Ovary (tissue), 10 donors: ENCODE measurements at places on chromosomes 1 and 21. TPM values are rescaled to one million over a fixed set of nuclear protein-coding genes. Genes with fewer than 3 reads are reported as not detected.

CACNA1S gene
- total RNA-seq, result not detected

SH3BGR gene
- 1.1 TPM for total RNA-seq

LCE1A gene
- not detected for total RNA-seq

PIK3C2B gene
- 5.6 TPM for total RNA-seq

GRCh38 chr1:89114662-89115061 is 11.3 kb downstream of the GBP2 start:
- no peak overlapping the region for H3K4me3 ChIP-seq
- no peaks in the 10 kb centered on the region for H3K27me3 ChIP-seq
- H3K27ac ChIP-seq, result no peak overlapping the region
- no peaks in the 10 kb centered on the region for H3K36me3 ChIP-seq
- DNase-seq, result no peak

DNA sequence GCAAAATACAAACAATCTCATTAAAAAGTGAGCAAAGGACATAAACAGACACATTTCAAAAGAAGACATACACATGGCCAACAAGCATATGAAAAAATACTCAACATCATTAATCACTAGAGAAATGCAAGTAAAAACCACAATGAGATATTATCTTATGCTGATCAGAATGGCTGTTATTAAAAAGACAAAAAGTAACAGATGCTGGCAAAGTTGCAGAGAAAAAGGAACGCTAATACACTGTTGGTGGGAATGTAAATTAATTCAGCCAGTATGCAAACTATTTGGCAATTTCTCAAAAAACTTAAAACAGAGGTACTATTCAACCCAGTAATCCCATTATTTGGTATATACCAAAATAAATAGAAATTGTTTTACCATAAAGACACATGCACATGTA is 32.2 kb upstream of the TNFSF18 start:
- H3K36me3 ChIP-seq, result no peaks in the 10 kb centered on the region
- no peaks in the 10 kb centered on the region for H3K27me3 ChIP-seq
- H3K4me3 ChIP-seq, result no peak overlapping the region
- DNase-seq, result no peak
- no peaks in the 10 kb centered on the region for H3K4me1 ChIP-seq
- H3K27ac ChIP-seq, result no peak overlapping the region

DNA sequence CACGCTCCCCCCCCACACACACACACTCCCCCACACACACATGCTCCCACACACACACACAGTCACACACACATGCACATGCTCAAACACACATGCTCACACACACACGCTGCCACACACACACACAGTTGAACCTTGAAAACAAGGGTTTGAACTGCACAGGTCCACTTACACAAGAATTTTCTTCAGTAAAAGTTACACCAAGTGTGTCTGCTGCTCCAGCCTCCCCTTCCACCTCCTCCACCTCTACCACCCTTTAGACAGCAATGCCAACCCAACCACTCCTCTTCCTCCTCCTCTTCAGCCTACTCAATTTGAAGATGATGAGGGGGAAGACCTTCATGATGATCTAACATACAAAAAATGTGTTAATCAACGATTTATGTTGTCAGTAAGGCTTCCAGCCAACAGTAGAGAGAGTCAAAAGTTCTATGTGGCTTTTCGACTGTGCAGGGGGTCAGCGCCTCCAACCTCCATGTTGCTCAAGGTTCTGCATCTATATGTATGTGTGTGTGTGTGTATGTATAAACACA is 26.8 kb downstream of the HSF2BP start:
- H3K36me3 ChIP-seq, result no peaks in the 10 kb centered on the region
- DNase-seq, result no peak
- H3K27ac ChIP-seq, result no peak overlapping the region
- no peak overlapping the region for H3K4me3 ChIP-seq
- H3K27me3 ChIP-seq, result no peaks in the 10 kb centered on the region

GRCh38 chr1:198939956-198940355 is 301.1 kb downstream of the PTPRC start:
- H3K4me3 ChIP-seq, result no peak overlapping the region
- H3K27me3 ChIP-seq, result no peaks in the 10 kb centered on the region
- H3K4me1 ChIP-seq, result peaks cover 1% of the 10 kb centered on the region
- no peaks in the 10 kb centered on the region for H3K36me3 ChIP-seq
- H3K27ac ChIP-seq, result no peak overlapping the region

DNA sequence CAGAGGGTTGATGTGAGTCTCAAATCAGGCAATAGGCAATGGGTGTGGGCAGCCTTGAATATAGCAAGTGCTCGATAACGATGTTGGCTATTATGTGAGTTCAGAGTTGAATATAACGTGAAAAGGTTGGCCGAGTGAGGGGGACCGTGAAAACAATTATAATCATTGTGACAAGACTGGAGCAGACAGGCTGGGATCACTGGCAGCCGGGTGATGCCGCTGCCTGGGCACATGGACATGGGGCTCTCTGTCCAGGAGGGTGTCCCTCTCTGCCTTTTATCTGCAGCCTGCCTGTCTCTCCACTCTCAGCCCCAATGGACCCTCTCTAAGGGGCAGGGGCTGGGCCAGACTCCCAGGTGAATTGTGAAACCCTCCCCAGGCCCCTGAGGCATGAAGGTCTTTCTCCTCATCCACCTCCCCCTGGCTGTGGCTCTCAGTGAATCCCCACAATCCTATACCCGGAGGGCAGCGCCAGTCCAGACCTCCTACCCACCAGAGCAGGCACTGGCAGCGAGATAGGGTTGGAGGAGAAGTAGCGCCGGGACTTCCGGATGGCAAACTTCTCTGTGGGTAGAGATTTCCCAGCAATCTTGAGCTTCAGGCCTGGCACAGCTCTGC is 36.4 kb downstream of the TTC39A start:
- peaks cover 5% of the 10 kb centered on the region for H3K4me1 ChIP-seq
- peak; percentile 11 for DNase-seq
- H3K4me3 ChIP-seq, result no peak overlapping the region
- no peaks in the 10 kb centered on the region for H3K27me3 ChIP-seq

DNA sequence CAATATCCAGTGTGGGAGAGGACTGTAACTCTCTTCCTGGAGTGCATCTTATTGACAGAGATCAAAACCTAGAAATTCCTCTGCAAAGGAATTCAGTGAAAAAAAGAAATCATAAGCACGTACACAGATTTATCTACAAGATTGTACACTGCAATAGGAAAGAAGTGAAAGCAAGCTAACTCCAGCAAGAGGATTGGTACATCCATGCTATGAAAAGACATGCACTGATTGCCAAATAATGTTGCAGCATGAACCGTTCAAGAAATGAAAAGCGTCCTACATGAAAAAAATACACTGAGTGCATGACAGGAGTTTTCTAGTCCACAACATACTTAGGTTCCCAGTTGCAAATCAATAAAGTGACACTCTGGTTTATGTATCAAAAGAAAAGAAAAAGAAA is 1.9 kb upstream of the MGST3 start:
- no peak overlapping the region for H3K27ac ChIP-seq
- H3K4me3 ChIP-seq, result no peak overlapping the region
- H3K27me3 ChIP-seq, result no peaks in the 10 kb centered on the region
- no peak for DNase-seq
- no peaks in the 10 kb centered on the region for H3K36me3 ChIP-seq
- H3K4me1 ChIP-seq, result peaks cover 3% of the 10 kb centered on the region

GRCh38 chr1:192852001-192852947 is 43.4 kb downstream of the RGS2 start:
- H3K27ac ChIP-seq, result no peak overlapping the region
- no peak for DNase-seq
- H3K4me3 ChIP-seq, result no peak overlapping the region
- no peaks in the 10 kb centered on the region for H3K4me1 ChIP-seq
- H3K27me3 ChIP-seq, result no peaks in the 10 kb centered on the region
- H3K36me3 ChIP-seq, result no peaks in the 10 kb centered on the region
